Iris pigment epithelial cell (primary cell): ENCODE measurements at places on chromosomes 7 and 10.
A peak's percentile ranks its signal among the peaks of the same experiment; 100 is the strongest.

- no peak for DNase-seq
Measured at GRCh38 chr7:106124186-106124585, 12.1 kb upstream of the SYPL1 start.

DNA sequence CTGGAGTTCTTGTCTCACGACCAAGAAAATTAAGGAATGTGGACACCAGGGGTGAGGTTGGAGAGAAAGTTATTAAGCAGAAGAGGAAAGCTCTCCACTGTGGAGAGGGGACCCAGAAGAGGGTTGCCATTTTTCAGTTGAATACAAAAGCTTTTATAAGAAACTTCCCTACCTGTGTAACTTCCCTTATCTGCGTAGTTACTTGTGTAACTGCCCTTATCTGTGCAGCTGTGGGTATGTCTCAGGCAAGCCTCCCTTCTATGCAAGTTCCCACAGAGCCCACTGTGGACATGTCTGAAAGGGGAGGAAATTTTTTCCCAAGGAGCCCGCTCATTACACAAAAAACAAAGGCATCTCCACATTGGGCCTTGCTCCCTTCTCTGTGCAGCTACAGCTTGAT is 94.9 kb downstream of the SVOPL start:
- no peak for DNase-seq

DNA sequence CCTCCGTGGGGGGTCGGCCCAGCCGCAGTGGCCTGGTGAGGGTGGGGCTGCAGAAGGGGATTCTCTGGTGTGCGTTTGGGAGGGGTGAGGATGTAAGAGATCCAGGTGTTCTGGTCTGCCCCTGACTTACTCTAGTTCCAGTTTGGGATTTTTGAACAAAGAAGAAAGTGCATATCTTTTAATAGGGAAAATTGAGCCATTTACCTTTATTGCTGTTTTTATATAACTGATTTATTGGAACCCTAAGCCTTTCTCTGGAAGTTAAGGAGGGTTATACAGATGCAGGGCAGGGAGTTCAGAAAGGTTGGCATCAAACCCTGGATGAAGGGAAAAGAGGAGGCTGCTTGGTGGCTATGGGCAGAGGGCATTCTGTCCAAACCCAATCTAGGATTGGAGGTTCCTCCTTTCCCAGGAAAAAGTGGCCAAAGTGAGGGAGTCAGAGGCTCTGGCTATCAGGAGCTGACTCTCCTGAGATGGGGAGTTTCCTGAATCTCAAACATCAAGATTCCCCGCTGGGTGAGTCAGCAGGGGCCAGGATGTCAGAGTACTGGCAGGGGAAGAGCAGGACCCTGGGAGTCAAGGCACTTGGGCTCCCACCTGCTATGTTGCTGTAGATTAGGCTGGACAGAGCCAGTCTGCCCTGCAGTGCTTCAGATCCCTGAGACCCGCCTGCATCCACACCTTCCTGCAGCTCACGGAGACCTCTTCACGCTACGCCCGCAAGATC is 67.5 kb downstream of the CLIP2 start:
- peak; percentile 42 for DNase-seq

GRCh38 chr10:33423154-33423529 is 88.7 kb upstream of the NRP1 start:
- DNase-seq: no peak

- DNase-seq: no peak
Measured at GRCh38 chr7:36051501-36051900, 101.6 kb upstream of the EEPD1 start.
